Aorta (tissue), 5 donors: ENCODE measurements at places on chromosomes 7 and 10. TPM values are rescaled to one million over a fixed set of nuclear protein-coding genes. Genes with fewer than 3 reads are reported as not detected.

Gene SCIN
- polyA plus RNA-seq = 9.1 TPM

Gene CTAGE4
- polyA plus RNA-seq = 1.5 TPM

Gene CLRN3
- not detected for polyA plus RNA-seq

Gene AP3M1
- 15.5 TPM for polyA plus RNA-seq

DNA sequence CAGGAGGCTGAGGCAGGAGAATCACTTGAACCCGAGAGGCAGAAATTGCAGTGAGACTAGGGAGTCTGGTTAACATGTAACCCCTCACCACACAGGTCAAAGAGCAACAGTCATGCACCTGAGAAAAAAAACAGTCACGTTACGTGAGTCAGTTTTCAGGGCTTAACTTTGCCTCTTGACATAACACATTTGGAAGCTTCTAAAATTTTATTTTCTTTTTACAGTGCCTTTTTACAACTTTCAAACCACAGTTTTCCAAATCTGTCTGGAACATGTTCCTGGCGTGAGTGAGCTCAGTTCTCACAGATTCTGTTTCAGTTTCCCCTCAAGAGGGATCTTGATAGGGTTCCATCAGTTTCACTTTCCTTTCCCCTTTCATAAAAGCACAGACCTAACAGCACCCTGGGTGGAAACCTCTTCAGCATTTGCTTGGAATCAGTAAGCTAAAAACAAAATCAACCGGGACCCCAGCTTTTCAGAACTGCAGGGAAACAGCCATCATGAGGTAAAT is 4.4 kb downstream of the IFIT3 start:
- no peak for DNase-seq

GRCh38 chr10:103923502-103923901 is 5.5 kb upstream of the STN1 start:
- no peak for DNase-seq

DNA sequence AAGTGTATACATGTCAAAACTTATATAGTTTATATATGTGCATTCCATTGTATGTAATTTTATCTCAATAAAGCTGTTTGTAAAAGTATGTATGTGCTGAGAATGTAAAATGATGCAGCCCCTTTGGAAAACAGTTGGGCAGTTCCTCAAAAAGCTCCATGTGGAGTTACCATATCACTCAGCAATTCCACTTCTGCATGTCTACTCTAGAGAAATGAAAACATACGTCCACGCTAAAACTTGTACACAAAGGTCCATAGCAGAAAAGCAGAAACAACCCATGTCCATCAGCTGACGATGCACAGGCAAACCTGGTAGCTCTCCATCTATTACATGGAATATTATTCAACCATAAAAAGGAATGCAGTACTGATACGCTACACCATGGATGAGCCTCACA is 8.3 kb upstream of the RGS10 start:
- DNase-seq = no peak

- no peak for DNase-seq
Observed at GRCh38 chr7:51064688-51065087, 251.9 kb downstream of the COBL start.

DNA sequence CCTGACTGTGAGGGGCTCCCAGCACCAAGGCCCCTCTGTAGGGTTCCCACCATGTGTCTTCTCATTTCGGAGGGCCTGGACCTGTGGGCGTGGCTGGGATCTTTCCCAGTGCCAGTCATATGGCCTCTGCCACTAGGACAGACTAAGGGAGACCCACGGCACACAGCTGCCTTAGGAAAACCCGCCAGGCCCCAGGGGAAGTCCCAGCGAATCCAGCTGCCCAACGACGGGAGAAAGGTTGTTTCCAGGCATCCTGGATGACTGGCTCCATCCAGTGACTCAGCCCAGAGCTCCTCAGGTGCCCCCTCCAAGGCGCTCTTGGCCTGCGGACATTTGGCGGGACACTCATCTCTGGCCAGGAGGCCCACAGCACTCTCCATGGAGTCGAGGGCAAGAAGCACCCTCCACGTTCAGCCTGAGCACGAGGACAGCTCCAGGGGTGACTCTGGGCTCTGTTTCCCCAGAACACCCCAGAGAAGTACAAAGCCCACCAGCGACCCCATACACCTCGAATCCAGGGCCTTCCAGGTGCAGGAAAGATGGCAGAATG is 39.9 kb downstream of the PWWP2B start:
- DNase-seq = no peak

- no peak for DNase-seq
Observed at GRCh38 chr7:26055241-26055640, 96.8 kb upstream of the NFE2L3 start.

DNA sequence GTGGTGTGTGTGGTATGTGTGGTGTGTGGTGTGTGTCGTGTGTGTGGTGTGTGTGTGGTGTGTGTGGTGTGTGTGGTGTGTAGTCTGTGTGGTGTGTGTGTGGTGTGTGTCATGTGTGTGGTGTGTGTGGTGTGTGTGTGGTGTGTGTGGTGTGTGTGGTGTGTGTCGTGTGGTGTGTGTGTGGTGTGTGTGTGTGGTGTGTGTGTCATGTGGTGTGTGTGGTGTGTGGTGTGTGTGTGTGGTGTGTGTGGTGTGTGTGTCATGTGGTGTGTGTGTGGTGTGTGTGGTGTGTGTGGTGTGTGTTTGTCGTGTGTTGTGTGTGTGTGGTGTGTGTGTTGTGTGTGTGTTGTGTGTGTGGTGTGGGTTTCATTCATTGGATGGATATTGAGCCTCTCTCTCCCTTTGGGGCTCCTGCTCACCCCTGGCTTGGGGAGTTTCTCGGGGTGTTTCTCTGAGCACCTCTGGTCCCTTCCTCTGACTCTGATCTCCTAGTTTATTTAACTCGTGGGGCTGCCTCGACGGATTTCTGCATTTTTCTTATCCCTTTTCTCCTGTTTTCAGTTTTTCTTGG is 145.8 kb downstream of the DNAJB6 start:
- no peak for DNase-seq

DNA sequence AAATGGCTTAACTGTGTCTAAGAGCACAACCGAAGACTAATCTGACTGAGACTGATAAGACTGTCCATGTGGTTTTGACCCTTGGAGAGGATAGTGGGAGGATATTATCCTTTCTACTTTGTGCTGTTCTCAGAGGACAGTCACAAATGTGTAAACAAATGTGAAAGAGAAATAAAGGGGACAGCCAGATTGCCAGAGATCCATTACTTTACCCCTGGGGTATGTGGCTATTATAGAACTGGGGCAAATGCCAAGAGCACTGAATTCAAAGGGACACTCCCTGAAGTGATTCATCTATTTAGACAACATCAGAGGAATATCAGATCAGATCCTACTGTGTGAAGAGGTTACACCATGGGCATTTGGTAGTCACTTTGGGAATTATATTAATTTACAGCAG is 154.7 kb downstream of the RNLS start:
- DNase-seq = no peak

DNA sequence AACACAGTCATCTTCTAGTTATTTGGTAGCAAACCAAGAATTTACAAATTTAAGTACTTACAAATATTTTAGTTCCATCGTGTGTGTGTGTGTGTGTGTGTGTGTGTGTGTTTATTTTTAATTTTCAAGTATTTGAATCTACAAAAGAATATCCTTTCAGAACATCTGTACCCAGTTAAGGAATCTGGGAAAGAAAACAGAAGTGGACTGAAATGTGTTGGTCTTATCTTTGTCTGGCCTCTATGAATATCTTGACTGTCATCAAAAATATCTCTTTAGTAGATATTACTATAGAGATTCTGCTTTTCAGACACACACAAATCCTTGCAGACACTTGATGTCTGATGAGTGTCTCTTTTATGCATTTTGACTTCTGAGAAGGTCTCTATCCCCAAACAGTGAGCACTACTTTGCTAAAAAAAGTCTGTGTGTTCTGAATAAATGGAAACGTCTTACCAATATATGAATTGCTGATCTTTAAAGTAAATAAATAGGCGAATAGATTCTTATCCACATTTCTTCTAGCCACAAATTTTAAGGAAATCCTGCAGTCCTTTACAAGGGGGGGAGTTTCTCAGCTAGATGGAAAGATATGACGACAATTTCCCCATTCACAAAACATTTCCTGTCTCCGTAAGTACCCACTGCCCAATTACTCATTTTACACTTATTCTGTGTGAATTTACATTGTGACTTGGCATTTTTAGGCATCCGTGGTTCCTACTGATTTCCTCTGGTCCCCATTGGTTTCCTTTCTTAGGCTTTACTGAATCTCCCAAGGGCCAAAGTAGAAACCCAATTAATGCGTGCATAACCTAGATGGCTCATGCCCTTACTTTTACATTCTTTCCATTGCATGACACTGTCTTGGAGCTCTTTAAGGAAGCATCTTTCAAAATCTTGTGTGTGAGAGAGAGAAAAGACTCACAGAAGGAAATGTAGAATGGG is 36.0 kb downstream of the NRCAM start:
- DNase-seq = no peak

DNA sequence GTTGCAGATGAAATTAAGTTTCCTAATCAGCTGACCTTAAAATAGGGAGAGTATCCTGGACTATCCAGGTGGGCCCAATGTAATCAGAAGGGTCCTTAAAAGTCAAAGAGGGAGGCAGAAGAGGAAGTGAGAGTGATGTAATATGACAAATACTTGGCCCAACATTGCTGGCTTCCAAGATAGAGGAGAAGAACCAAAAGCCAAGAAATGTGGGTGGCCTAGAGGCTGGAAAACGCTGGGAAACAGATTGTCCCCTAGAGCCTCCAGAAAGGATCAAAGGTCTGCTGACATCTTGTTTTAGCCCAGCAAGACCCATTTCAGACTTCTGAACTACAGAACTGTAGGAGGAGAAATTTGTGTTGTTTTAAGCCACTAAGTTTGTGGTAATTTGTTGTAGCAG is 79.7 kb upstream of the NOBOX start:
- no peak for DNase-seq

DNA sequence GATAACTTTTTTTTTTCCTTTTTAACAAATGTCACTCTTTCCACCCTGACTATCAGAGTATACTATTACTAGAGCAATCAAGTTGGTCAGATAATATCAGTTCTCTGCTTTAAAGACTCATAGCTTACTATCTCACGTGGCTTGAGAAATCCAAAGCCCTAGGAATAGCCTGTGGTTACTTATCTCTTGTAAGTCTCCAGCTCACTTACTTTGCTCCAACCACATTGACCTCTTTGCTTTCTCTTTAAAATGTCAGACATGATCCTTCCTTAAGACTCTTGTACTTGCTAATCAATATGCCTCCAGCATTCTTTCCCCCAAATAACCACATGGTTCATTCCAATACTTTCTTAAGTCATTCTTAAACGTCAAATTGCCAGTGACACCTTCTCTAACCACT is 1292.2 kb downstream of the REEP3 start:
- DNase-seq = no peak

GRCh38 chr10:66625709-66626590 is 299.9 kb upstream of the LRRTM3 start:
- DNase-seq = no peak

GRCh38 chr7:51033727-51034520 is 251.2 kb upstream of the GRB10 start:
- peak; percentile 72 for DNase-seq
